ENCODE measurements at places on chromosomes 7 and 10. TPM values are rescaled to one million over a fixed set of nuclear protein-coding genes. Genes with fewer than 3 reads are reported as not detected.
A peak's percentile ranks its signal among the peaks of the same experiment; 100 is the strongest.

Gene DPP6
- polyA plus RNA-seq: not detected

- DNase-seq: no peak
These were observed 45.3 kb upstream of the CDK1 start for GRCh38 chr10:60732807-60733516.

Gene KNDC1
- polyA plus RNA-seq: not detected

GRCh38 chr7:141366091-141366621 lies 185.1 kb upstream of the AGK start:
- peak; percentile 70 for DNase-seq

DNA sequence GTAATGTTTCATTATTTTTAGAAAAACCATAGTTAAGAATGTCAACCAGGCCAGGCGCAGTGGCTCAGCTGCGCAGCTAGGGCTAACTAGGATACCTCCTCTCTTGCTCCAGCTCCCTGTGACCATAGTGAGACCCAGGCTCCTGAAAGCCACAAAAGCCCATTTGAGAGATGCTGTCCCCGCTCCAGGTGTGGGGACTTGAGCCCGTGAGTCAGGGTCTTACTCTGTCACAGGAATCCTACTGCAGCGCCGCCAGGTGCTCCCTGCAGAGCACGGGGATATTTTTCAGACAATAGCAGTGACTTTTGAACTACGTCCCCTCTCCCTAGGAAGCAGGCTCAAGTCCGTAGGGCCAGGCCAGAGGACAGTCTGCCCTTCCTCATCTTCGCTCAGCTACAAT lies 75.6 kb upstream of the NRBF2 start:
- DNase-seq: no peak

Gene SEMA4G
- 12.7 TPM for polyA plus RNA-seq

Gene CYP51A1
- polyA plus RNA-seq: 16.5 TPM

DNA sequence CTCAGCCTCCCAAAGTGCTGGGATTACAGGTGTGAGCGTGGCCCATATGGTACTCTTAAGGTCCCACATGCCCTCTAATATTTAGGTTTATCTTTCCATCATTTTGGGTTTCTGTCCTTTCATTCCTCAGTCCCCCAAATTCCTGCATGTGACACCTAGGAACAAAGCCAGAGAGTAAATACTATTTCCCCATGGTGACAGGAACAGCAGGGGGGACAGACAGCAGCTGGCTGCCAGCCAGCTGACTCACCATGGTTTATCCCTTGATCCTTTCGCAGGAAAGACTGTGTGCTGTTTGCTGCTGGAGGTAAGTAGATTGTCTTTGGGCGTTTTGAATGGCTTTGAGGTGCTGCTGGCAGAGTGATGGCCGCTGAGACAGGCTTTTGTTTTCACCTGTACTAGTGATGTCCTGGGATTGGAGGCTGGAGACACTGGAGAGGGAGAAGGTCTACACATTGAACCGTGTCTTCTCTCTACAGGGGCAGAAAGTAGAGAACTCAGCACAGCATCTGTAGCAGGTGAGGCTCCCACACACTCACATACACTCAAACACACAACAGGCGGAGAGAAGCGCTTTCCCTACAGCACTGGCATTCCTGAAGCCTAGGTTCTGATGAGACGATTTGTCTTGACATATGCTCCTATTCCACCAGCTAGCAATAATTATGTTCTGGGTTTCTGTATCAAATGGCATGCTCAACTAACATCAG lies 83.7 kb upstream of the EFCAB10 start:
- peak; percentile 40 for DNase-seq

Gene AP4M1
- 31.4 TPM for polyA plus RNA-seq

- DNase-seq: no peak
These were observed 13.3 kb downstream of the BEND7 start for GRCh38 chr10:13515467-13515866.

- peak; percentile 71 for DNase-seq
These were observed 10.3 kb downstream of the FAM3C start for GRCh38 chr7:121385800-121386179.

DNA sequence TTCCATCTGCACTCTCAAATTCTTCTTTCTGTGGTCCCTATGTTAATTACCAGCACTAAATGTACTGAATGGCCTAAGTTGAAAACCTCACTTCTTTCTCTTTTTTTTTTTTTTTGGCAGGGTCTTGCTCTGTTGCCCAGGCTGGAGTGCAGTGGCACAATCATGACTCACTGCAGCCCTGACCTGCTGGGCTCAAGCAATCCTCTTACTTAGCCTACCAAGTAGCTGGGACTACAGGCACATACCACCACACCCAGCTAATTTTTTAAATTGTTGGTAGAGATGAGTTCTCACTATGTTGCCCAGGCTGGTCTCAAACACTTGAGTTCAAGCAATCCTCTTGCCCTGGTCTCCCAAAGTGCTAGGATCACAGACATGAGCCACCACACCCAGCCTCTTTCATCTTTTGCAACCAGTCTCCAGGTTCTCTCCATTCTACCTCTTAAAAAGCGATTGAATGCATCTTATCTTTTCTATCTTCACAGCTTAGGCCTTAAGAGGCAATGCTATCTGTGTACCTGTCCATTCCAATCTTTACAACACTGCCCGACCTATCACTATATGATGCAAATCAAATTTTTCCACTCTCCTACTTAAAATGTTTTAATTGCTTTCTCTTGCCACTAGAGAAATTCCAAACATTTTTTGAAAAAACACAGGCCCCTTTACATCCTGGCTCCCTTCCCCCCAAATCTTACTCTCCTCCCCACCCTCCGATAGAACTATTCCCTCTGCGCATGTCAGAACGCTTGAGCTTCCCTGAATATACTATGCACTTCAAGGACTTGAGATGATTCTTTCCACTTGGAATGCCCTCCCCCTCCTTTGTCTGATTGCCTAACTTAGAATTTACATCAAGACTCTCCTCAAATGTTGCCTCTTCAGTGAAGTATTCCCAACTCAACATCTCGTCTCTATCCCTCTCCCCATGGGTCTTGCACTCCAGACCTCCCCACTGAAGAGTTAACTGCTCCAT lies 6.0 kb downstream of the ICA1 start:
- no peak for DNase-seq

DNA sequence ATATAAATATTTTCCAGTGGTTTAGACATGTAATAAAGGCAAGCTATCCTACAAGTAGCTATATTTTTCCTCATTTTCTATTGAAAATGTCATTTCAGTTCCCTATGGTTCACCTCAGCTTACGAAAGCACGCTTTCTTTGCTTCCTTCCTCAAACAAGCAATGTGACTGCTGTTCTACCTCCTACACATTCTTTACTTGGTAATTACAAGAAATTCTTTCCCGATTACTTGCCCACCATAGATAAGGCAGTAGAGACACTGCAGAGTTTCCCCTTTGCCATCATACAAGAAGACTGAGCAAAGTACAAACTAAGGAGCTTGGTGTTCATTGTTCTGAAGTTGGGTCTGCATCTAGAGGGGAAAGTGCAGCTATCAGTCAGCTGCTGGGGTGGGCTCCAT lies 249.4 kb downstream of the CRPPA start:
- no peak for DNase-seq

- no peak for DNase-seq
These were observed 116.3 kb upstream of the BTBD16 start for GRCh38 chr10:122154545-122155366.

GRCh38 chr10:88006261-88006660 lies 142.8 kb downstream of the PTEN start:
- no peak for DNase-seq

Gene EBF3
- 0.92 TPM for polyA plus RNA-seq

- no peak for DNase-seq
These were observed 39.7 kb downstream of the RASGEF1A start for GRCh38 chr10:43226851-43227845.

Gene PBLD
- 1.5 TPM for polyA plus RNA-seq

Gene MACC1
- not detected for polyA plus RNA-seq

- no peak for DNase-seq
These were observed 273.0 kb downstream of the GRM8 start for GRCh38 chr7:126979722-126980121.

Measured in endothelial cell of umbilical vein (primary cell).